ENCODE measurements at places on chromosomes 12 and 14.

DNA sequence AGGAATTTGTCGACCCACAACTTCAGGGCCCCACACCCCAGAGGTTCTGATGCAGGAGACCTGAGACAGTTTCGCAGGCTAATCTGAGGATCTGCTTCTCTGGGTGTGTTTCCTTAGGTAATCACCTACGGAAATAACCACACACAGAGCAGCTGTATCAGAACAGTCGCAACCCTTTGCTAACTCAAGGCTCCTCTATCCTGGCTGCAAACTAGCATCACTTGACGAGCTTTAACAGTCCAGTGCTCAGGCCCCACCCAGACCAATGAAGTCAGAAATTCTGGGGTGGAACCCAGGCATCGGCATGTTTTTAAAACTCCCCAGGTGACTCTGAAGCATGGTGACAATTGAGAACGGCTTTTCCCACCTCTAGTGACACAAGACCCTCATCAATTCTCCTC is 20.7 kb downstream of the SLC7A7 start:
- no peak for DNase-seq

- no peak for DNase-seq
Observed at GRCh38 chr12:109989380-109989779, 6.8 kb downstream of the GIT2 start.

GRCh38 chr12:113261847-113262470 is 40.7 kb downstream of the TPCN1 start:
- DNase-seq, result peak; percentile 25

- DNase-seq, result no peak
Observed at GRCh38 chr14:88993946-88994345, 169.5 kb downstream of the TTC8 start.

DNA sequence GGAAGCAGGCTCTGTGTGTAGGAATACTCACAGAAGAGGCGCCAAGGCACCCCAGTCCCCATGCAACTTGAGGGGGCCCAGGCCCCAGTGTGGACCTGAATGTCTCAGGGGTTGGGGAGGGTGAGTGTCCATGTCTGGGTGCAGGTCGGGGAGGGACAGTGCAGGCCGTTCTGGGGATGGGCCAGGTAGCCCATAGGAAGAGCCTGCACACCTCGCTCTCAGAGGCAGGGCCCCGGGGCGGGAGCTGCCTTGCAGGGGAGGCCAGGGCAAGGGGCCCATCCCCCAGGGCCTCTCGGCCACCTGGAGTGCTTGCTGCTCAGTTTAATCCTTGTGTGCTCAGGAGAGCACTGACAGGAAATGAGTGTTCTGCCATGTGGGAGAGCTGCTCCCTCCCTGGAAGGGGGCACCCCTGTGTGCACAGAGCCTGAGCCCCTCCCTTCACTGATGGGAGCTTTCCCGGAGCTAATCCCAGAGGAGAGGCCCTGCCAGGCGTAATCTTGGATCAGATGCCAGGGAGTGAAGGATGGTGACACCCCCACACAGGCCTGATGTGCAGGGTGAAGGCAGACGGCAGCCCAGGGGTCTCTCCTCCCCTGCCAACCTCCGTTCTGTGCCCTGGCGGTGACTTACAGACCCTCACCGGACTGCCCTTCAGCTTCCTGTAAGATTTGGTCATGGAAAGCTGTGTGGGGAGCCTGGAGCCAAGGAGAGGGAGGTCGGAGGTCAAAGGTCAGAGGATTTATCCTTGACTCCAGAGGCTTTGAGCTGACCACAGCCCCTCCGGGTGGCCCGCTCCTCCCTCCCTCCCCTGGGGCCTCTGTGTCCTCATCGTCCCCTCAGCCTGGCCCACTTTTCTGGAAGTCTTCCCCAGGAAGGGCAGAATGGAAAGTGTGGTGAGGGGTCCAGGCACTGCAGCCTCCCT is 24.4 kb upstream of the FBRSL1 start:
- DNase-seq, result no peak

- DNase-seq, result no peak
Observed at GRCh38 chr12:55470088-55470829, at the start of gene OR6C70. OR6C70 (minus strand) TSS chr12:55470138; CDS start chr12:55470138, 0 bp downstream.

GRCh38 chr12:72323881-72324280 is 51.7 kb downstream of the TRHDE start:
- DNase-seq, result no peak

GRCh38 chr14:24281636-24282035 is 10.2 kb upstream of the RABGGTA start:
- DNase-seq, result no peak

DNA sequence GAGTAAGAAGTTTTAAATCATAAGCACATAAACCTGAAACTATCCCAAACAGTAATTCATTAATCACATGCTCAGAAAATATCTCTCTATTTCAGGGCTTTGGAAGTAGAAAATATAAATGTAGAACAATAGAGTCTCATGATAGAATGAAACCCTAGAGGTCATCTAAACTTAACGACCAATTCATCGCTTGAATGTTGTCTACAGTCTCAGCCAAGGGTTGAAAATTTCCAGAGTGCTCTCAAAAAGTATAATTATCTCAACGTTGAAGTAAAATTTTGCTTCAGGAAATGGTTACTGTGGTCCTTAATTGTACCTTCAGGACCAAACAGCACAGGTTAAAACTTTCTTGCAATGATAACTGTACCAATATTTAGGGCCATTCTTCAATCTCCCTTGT is 1053.6 kb upstream of the SEL1L start:
- no peak for DNase-seq

- no peak for DNase-seq
Observed at GRCh38 chr12:32761716-32762115, 6.0 kb upstream of the YARS2 start.

- no peak for DNase-seq
Observed at GRCh38 chr12:53737093-53737808, 10.0 kb upstream of the CALCOCO1 start.

- DNase-seq, result no peak
Observed at GRCh38 chr14:80202888-80203562, 8.3 kb downstream of the DIO2 start.
